Pons (tissue), 1 donor: ENCODE measurements at places on chromosomes 4 and X.
A peak's percentile ranks its signal among the peaks of the same experiment; 100 is the strongest.

DNA sequence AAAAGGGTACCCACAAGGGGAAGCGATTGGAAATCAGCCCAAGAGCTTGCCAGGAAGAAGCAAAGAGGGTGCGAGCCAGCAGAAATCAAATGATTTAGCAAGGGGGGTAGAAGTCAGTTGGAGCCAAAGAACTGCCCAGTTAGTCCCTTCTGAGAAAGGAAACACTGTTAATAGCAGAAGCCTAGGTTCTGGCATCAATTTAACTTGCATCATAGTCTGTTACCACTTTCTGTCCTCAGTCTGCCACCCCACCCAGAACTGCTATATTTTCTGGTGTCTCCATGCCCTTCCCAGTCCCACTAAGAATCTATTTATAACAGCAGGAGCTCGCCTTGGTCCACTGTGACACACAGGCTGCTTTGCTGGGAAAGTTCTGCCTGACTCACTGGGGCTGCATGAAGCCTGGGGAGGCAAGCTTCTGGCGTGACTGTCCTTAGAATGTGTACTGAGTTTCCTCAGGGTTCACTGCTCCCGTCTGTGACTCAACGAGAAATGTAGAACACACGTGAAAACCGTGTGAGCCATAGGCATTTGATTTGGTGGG lies 157.8 kb upstream of the TTC29 start:
- DNase-seq = peak; percentile 51

DNA sequence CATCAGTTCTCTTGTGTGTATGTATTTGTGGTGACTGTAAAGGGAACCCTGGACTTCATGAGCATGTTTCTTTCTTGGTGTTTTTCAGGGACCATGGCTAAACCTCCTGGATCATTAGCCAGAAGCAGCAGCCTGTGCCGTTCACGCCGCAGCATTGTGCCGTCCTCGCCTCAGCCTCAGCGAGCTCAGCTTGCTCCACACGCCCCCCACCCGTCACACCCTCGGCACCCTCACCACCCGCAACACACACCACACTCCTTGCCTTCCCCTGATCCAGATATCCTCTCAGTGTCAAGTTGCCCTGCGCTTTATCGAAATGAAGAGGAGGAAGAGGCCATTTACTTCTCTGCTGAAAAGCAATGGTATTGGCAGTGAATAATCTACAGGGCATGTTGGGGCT lies 157.0 kb downstream of the STIM2 start:
- no peak for DNase-seq

GRCh38 chrX:30504309-30504708 lies 73.3 kb downstream of the TASL start:
- peak; percentile 46 for DNase-seq

GRCh38 chr4:42965326-42965725 lies 72.8 kb downstream of the GRXCR1 start:
- peak; percentile 10 for DNase-seq

DNA sequence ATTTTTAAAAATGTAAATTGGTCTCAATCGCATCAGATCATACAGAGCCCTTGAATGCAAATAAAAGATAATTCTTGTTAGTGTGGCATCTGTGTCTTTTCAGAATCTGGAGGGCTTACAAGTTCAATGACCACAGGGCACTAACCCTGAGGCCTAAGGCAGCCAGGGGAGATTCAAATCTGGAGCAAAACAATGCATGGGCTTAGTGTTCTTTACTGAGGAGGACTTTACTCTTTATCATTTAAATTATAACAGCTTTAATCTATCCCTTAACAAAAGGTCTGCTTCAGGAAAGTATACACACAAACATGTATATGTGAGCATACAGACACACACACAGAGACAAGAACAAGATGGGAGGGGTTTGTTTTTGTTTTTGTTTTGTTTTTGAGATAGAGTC lies 51.0 kb upstream of the NSUN7 start:
- no peak for DNase-seq

DNA sequence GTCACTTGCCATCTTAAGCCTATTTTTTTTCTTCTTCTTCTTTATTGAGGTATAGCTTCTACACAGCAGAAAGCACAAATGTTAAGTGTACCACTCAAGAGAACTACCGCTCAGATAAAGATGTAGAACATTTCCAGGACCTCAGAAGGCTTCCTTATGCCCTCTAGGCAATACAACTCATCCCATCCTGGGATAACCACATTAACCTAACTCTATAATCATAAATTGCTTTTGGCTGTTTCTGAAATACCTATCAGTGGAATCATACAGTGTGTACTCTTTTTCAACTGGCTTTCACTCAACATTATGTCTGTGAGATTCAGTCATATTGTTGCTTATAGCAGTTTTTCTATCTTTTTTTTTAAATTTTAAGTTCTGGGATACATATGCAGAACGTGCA lies 51.7 kb downstream of the ARFIP1 start:
- no peak for DNase-seq

DNA sequence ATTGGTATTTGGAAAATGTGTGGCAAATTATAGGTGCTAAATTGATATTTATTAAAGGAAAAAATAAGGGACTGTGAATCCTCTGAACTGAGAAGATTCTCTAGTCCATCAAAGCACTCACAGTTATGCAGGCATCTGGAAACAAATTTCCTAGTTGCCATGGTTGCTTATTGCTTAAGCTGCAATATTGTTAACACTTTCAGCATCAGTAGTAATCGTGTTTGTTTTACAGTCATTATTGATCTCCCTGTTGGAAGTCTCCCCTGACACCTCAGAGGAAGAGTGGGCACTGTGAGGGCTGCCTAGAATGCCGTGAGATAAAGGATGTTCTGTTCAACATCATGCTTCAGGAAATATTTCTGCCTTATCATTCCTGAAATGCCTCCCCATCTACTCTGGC lies 2004.3 kb upstream of the ADGRL3 start:
- DNase-seq = no peak

GRCh38 chr4:109131559-109131958 lies 170.9 kb downstream of the COL25A1 start:
- DNase-seq = no peak

- DNase-seq = no peak
Observed at GRCh38 chrX:128504496-128504895, 452.3 kb upstream of the ACTRT1 start.

GRCh38 chr4:25493466-25493865 lies 116.4 kb downstream of the ANAPC4 start:
- no peak for DNase-seq

DNA sequence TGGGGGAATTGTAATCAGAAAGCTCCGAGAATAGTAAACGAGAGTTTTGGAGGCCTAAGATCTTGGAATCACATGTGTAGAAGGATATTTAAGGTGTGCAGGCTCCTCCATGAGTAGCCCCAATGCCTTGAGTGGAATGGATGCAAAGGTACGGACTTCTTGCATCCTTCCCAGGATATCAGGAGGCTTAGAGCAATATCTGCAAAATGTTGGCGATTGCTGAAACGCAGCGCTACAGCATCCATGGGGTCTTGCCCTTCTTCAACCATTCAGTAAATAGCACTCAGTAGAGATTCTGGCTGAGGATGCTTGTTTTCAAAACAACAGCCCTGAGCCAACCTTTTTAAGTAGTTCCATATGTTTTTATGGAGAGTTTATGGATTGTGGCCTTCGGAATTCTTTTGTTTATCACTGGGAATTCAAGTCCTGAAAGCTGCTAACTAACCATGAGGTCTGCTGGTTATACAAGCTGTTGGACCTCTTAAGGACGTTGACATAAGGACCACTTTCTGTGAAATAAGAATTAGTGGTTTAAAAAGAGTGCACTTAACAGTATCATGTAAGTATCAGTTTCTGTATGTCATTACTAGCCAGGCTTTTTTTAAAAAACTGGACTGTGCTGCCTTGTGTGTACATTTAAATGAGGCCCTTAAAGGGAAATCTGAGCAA lies 228.8 kb upstream of the PGRMC2 start:
- no peak for DNase-seq

DNA sequence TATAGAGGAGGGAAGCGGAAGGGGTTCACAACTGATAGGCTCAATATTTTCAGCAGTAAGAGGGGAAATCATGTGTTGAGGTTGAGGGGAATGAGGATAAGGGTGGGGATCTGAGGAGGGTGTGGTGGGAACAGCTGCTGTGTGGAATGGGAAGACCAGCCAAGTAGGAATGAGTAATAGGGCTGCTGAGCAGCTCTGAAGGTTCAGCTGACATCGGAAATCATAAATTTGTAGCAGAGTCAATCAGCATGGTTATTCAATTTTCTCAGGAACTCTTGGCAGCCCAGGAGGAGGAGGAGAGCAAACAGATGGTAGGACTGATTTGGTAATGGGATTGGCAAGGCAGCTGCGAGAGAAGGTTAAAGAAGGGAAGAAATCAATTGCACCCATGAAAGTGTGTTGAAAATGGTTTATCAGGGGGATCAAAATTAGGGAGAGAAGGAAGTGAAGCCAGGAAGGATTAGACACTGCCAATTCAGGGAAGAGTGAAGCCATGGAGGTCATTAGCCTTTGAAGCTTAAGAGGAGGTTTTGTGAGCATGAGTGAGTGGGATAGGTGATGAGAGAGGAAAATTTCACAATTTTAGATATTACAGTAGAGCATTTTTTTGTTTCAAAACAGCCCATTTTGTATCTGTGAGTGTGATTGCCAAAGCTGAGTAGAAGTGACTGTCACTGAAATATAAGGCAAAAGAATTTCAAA lies 82.6 kb downstream of the PCDH7 start:
- peak; percentile 20 for DNase-seq

GRCh38 chrX:76148753-76149152 lies 24.1 kb upstream of the PBDC1 start:
- peak; percentile 22 for DNase-seq

DNA sequence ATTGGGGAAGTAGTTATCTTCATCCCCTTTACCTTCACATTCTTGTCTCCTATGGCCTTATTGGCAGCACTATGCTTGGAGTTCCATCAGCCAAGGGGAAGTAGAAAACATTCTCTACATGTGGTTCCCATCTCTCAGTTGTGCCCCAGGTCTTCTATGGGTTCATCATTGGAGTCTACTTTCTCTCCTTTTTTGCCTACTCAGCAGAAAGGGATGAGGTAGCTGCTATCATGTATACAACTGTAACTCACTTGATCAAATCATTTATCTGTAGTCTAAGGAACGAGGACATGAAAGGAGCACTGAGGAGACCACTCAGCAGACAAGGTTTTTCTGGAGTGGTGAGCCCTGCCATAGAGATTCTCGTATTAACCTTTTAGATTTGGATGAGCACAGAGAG lies 119.0 kb upstream of the OR13H1 start:
- DNase-seq = no peak

DNA sequence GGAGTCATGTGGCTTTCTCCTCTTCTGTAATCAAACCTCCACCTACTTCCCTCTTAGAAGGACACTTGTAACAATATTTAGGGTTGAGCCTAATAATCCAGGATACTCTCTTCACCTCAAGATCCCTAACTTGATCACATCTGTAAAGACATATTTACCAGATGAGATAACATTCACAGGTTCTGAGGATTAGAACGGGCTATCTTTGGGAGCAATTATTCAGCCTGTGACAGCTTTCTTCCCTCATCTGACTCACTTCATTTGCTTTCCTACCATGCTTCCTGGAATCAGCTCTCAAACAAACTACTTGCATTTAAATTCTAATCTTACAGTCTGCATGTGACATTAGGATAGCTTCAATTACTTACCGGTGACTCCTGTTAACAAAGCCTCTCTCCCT lies 133.5 kb upstream of the NDST3 start:
- no peak for DNase-seq

DNA sequence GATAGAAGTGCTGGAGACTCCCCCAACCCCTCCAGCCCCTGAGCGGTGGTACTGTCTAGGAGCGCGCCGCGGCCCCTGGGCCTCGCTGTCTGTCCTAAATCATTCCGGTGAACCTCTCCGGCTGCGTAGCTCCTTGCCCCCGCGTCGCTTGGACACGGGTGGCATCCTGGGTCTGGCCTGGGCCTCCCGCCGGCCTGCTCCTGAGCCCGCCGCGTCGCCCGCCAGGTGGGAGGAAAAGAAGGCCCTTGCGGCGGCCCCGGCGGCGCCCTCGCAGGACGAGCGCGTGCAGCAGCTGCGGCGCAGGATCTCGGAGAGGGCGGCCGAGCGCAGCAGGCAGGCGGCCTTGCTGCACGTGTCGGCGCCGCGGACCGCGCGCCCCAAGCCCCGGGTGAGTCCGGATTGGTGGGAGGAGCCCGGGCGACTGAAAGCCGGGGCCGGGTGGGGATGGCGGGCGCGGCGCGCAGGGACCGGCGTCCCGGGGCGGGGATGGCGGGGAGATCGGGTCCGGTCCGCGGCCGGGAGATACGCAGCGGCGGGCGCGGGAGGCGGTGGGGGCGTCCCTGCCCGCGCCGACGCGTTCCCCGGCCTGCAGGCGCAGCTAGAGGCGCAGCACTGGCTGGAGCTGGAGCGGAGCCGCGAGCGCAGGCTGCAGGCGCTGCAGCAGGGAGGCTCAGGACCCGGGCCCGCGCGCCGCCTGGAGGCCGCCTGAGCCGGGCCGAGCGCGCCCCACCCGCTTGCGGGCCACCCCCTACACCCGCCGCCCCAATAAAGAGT lies 6.5 kb upstream of the RNF4 start:
- peak; percentile 52 for DNase-seq

DNA sequence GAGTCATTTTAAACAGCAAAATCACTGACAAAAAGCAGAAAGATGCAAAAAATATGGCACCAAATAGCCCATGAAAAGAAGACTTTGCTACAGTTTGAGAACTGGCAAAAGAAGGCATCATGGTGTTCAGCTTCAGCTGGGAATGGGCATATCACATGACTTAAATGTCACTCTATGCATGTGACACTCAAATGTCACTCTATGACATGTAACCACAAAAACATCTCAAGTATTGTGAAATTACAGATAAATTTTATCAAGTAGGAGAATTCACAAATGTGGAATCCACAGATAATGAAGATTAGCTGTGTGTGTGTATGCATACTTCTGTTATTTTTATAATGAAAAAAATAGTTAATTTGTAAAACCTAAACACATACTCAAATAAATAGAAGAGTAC lies 81.9 kb downstream of the ATP10D start:
- no peak for DNase-seq

DNA sequence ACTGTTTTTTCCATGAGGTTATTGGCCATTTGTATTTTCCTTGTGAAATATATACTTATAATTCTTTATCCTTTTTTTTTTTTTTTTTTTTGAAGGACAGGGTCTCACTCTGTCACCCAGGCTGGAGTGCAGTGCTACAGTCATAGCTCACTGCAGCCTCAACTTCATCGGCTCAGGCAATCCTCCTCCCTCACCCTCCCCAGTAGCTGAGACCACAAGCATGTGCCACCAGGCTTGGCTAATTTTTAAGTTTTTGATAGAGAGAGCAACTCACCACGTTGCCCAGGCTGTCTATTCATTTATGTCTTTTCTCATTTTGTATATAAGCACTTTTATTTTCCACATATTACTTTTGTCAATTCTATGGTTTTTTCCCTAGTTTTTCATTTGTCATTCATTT lies 16.8 kb downstream of the RBPJ start:
- DNase-seq = no peak

DNA sequence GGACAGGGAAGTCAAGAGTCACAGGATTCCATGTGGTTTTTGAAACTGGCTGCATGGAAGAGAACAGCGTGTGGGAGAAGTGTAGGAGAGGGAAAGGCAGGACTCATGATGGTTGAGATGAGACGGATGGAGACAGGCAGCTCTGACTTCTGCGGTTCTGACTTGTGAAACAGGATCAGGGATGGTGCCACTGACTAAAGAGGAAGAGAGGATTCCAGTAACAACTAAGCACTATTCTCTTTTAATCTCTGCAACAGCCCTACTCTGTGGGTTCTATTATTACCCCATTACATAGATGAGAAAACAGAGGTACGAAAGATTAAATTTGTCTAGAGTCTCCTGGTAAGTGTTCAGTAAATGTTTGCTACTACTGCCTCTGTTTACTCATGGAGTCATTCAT lies 156.3 kb downstream of the CBR4 start:
- no peak for DNase-seq
